T-cell (primary cell): ENCODE measurements at places on chromosomes 3 and 15.

GRCh38 chr15:96699871-96700401, 369.4 kb downstream of the NR2F2 start:
- DNase-seq = no peak

DNA sequence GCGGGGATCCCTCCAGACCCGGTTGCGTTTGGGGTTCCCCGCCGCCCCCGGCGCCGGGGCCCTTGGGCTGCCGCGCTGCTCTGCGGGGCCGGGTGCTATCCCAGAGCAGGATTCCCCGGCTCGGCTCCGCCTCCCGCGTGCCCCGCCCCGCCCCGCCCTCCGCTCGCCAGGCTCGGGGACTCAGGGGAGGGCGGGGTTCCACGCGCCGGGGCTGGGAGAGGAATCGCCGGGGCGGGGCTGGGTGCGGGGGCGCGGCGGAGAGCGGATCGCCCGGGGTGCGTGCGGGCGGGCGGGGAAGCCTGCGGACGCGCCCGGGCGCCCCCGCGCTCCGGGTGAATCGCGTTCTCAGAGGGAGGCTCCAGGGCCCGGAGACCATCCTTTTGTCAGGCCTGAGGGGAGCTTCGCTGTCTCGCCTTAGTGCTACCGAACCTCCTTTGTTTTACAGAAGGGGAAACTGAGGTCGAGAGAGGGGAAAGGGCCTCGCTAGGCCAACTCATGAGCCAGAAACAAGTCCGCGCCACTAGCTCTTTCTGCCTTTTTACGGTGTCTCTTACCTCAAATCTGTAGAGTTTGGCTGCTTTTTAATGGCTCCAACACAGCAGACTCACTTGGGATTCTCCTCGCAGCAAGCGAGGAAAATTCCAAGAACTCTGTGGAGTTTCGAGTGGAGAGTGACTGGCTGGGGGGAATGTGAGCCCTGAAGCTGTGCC, at the start of gene TMEM158:
Gene TMEM158, minus strand, starts transcription at position 82 of the 710 bp plus-strand sequence. CDS start 260 bp downstream, outside the sequence.
- peak; percentile 68 for DNase-seq

DNA sequence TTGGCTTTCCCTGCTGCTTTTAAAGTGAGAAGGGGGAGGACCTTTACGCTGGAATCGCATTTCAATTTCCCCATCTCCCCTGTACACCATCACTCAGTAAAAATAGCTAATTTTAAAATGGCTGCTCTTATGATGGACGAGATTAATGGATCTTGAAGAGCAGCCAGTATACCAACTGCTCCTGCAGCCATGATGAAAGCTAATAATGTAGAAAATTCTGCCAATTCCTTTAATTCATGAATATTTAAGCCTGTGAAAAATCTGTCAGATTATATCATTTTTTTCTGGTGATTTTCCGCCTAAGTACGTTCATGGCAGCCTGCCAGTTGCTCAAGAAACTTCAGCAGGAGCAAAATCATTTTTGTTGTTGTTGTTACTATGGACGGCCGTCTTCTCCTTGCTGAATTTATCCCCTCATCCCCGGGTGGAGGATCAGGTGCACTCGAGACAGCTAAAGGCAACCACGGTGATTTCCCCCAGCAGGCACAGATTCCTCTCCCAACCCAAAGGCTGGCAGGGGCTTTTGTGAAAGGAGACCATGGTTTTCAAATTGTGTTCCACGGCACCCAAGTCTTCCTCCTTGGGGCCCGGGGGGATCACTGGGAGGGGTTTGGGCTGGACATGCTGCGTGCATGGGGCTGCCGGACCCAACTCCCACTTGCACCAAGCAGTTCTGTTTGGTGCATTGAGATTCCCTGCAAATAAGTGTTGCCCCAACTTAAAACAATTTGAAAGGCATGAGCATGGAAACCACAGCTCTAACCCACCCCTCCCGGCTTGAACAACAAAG, 289.6 kb downstream of the UACA start:
- DNase-seq = no peak

- no peak for DNase-seq
Observed at GRCh38 chr3:23325466-23326065, 122.4 kb downstream of the UBE2E2 start.

DNA sequence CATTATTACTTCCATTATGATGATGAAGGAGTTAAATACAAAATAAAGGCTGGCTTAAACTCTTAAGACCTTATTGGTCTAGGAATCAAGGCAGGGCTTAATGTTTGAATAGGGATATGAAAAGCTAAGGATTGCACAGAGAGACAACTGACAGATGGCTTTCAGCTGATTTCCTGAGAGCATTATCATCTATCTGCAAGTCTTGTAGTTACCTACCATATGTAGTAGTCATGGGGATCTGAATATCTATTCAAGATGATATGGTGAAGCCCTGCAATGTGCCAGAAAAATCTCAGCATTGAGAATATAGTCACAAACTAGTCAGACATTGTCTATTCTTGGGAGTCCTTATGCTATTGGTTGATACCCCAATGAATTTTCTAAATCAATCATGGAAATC, 47.5 kb upstream of the CHMP2B start:
- no peak for DNase-seq

GRCh38 chr15:72155003-72155621, 36.9 kb downstream of the SENP8 start:
- no peak for DNase-seq

- no peak for DNase-seq
Observed at GRCh38 chr15:88695101-88695500, 56.3 kb downstream of the ISG20 start.

- DNase-seq = no peak
Observed at GRCh38 chr3:188558343-188559071, 404.6 kb downstream of the LPP start.

- no peak for DNase-seq
Observed at GRCh38 chr3:43998836-43999727, 242.6 kb upstream of the TOPAZ1 start.

- DNase-seq = no peak
Observed at GRCh38 chr3:150666167-150666566, 37.6 kb downstream of the ERICH6 start.

DNA sequence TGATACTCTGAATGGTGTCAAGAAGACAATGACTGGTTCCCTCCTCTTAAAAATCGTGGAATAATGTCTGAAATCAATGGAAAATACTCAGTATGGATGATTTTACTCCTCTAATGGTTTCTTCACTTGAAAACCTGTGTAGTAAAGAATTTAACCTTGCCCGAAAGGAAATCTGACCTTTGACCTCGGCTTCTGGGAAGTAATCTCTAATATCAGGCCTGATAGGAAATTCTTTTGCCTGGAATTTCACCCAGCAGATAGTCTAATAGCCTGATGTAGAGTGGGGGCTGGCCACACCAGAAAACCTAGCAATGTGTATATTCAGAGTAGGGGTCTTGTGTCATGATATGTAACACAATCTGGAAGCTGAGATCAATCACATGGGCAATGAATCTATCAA, 91.5 kb upstream of the GOLIM4 start:
- no peak for DNase-seq

DNA sequence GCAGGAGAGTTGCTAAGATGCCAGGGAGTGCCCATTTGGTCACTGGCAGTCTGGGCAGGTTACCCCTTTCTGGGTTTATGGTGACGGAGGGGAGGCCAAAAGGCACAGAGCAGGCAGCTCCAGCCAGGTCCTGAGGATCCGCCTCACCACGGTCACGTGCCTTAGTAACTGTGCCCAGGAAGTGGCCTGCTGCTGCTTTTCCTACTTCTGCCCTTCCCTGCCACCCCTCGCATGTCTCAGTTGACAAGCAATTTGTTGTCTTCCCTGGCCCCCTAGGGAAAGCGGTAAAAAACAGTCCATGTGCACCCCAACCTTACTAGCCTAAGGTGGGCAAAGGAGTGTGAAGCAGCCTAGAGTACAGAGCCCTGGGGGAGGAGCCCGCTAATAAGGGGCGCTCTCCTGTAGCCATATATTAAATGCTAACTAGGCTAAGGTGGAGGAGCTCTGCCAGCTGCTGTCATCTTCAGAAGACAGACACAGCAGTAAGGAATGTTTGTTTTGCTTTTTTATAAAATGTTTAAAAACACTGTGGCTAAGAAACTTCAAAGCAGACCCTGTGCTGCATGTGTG, 9.1 kb upstream of the LIPH start:
- DNase-seq = no peak

DNA sequence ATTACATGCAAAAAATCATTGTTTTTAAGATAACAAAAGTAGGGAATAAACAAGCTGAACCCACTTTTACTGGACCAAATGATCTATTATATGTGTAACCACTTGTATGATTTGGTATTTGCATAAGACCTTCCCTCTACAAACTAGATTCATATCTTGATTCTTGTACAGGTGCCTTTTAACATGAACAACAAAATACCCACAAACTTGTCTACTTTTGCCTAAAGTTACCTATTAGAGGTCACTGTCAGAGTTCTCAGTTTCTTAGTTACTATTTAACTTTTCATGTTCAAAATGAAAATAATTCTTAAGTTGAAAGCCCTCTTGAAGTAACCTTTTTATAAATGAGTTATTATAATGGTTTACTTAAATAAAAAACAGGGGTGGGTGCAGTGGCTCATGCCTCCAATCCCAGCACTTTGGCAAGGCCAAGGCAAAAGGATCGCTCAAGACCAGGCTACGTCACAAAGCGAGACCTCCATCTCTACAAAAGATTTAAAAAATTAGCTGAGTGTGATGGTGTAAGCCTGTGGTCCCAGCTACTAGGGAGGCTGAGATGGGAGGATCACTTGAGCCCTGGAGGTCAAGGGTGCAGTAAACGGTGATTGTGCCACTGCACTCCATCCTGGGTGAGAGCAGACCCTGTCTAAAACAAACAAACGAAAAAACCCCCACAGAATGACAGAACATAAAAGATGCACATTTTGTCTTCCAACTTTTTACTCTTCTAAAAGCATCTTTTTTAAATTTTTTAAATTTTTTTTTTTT, 16.0 kb downstream of the ACTR8 start:
- no peak for DNase-seq

DNA sequence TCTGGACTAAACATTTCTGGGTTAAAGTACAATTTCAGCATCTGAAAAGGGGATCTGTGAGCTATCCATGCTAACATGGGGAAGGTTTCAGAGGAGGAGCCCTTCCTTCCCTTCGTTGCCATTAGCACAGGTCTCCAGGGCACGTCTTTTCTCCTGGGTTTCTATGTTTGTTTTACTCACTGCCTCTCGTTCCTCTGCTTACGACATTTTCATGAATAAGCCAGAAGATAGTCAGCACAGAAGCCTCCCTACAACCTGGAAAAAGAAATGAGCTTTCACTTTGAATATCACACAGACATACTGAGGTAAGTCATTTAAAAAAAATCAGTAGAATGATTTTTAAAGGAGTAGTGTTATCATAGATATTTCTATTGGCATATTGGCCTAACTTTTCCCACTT, 117.2 kb upstream of the KCNMB2 start:
- DNase-seq = no peak

- no peak for DNase-seq
Observed at GRCh38 chr3:1499694-1500093, 406.9 kb downstream of the CNTN6 start.

DNA sequence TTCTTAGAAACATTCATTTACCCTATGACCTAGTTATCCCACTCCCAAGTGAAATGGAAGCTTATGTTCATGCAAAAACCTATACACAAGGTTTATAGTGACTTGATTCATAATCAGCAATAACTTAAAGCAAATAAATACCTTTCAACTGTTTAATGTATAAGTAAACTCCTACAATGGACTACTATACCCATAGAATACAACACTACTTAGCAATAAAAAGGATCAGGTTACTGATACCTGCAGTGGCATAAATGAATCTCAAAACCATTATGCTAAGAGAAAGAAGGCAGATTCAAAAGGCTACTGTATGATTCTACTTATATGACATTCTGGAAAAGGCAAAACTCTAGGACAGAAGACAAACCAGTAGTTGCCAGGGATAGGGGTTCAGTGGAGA, 8.3 kb upstream of the POLR2M start:
- DNase-seq = no peak

DNA sequence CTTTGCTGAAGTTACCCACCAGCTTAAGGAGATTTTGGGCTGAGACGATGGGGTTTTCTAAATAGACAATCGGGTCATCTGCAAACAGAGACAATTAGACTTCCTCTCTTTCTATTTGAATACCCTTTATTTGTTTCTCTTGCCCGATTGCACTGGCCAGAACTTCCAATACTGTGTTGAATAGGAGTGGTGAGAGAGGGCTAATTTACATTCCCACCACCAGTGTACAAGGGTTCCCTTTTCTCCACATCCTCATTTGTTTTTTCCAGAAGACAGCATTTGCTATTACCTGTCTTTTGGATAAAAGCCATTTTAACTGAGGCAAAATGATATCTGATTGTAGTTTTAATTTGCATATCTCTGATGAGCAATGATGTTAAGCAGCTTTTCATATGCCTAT, 329.9 kb upstream of the TPRG1 start:
- no peak for DNase-seq

GRCh38 chr3:106371221-106371970, 502.6 kb upstream of the CBLB start:
- DNase-seq = no peak

- DNase-seq = no peak
Observed at GRCh38 chr3:155420406-155420805, 126.9 kb upstream of the STRIT1 start.

GRCh38 chr15:74367296-74367854, at the start of gene CYP11A1:
Gene CYP11A1, minus strand, starts transcription at chr15:74367646. Its CDS starts 61 bp downstream, at chr15:74367585.
- DNase-seq = no peak

DNA sequence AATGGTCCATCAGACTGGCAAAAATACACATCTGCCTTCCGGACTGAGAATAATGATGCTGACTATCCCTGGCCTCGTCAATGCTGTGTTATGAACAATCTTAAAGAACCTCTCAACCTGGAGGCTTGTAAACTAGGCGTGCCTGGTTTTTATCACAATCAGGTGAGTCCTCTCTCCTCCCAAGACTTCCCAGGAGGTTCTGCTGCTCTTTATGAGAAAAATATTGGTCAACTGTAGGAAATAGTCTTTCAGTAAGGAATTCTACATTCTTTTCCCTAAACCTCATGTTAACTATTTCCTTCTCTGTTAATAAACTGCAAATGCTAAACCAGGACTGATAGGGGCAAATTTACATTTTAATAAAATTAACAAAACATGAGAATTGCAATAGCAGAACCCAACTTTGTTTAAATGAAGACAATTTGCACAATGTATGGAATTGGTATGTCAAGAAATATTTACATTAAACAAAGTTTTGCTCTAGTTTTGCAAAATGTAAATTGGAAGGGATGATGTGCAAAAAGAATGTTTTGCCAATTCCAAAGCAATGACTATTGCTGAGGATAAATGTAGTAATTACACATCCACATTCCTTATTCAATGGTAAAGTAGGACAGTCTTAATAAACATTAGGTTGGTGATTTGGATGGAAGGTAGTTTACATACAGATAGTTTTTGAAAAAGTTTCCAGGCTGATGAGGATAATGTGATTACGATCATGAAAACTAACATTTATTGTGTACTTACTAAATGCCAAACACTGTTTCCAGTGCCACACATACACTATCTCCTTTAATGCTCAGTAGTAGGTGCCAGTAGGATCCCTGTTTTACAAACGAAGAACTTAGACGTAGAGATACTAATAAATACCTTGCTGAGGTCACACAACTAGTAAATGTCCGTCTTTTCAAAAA, 21.1 kb downstream of the UPK1B start:
- DNase-seq = no peak

- DNase-seq = no peak
Observed at GRCh38 chr3:31421314-31422048, 111.2 kb upstream of the STT3B start.

- no peak for DNase-seq
Observed at GRCh38 chr3:159616234-159616825, 372.3 kb upstream of the IL12A start.
